Left hindlimb (tissue), 1 donor: ENCODE measurements at places on chromosomes 2 and 18.

DNA sequence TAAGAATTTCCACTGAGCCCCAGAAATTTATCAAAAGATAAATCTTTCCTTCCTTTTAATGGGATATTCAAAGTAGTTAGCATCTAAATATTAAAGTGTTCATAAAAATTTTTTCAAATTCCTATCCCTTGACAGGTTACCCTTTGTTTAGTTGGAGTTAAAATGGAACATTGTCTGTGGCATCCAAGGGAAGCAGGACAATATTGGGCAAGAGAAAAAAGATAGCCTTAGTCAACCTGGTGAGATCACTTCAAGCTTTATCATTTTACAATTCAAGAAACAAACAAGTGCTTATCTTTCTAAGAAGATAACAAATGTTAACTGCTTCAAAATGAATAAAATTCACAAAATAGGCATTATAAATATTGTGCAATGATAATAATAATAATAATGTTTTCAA lies 21.7 kb downstream of the NR4A2 start:
- DNase-seq = no peak

- DNase-seq = no peak
Observed at GRCh38 chr2:108640731-108641130, 78.6 kb upstream of the RANBP2 start.

- DNase-seq = no peak
Observed at GRCh38 chr18:48868468-48869466, 82.0 kb downstream of the SMAD7 start.

DNA sequence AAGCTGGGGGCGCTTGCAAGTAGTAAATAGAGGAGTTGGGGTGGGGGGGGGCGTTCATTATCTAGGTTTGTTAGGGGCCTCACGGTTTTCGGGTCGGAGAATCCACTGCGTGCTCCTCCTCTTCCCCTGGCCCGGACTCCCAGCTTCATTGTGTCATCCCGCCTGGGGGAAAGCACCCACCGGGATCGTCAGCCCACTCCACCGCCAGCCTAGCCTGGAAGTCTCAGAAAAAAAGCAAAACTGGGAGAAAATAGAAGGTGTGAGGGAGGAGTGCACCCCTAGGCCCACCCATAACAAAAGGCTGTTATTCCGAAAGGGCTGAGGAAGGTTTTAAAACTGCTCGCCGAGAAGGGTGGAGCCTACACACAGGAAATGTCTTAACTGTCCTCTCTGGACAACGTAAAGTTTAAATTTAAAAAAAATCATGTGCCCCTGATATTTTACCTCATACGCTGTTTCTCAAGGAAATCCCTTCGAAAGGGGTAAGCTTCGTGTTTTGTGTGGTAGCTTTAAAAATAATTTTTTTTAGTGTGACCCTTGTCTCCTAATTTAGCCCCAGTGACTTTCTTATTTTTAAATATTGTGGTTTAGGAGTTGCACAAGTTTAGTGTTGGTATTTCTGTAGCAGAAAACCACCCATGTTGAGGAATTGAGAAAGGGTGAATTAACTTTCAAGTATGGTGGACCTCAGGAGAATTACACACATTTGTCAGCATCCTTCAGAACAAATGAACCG lies 104.2 kb downstream of the SPTBN1 start:
- DNase-seq = peak; percentile 56

DNA sequence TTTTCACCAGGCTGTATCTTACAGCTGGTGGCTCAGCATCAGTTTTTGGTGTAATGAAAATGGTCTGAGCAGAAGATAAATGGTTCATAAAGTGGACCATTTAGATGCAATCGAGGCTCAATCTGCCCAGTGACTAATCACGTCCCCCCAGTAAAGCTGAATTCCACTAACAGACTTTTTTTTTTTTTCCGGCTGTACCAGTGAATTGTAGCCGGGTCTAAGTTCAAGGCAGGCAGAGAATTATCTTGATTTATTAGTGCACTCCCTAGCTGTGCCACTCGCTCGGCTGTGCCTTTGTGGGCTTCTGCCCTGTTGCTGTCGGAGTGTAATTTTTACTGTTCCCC lies 215.1 kb upstream of the POU3F3 start:
- no peak for DNase-seq

GRCh38 chr2:194223218-194223617 lies 1433.8 kb upstream of the SLC39A10 start:
- DNase-seq = no peak

DNA sequence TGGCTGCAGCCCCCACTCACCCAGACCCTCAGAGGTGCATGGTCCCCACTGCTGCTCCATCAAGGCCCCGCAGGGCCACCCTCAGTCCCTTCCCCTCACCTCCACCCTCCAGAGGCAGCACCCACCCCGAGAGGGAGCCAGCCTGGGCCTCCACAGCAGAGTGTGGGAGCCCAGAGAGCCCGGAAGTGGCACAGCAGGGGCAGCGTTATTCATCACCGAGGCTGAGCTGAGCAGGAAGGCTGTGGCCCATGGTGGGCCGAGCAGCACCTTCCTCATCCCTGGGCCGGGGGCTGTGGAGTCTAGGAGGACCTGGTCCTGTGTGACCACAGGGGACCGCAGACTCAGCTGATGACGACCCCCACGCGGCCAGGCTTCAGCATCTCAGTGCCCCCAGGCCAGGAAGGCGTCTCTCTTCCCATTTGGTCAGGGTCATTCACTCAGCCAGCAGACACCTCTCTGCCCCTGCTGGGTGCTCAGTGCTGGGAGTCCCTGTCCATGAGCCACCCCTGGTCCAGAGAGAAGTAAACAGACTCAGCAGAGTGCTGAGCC lies 258.1 kb downstream of the ATAD2B start:
- no peak for DNase-seq
